ENCODE measurements at places on chromosomes 12 and 14. TPM values are rescaled to one million over a fixed set of nuclear protein-coding genes. Genes with fewer than 3 reads are reported as not detected.

- peak; percentile 80 for DNase-seq
These were observed 27.7 kb downstream of the WNK1 start for GRCh38 chr12:779745-780734.

DNA sequence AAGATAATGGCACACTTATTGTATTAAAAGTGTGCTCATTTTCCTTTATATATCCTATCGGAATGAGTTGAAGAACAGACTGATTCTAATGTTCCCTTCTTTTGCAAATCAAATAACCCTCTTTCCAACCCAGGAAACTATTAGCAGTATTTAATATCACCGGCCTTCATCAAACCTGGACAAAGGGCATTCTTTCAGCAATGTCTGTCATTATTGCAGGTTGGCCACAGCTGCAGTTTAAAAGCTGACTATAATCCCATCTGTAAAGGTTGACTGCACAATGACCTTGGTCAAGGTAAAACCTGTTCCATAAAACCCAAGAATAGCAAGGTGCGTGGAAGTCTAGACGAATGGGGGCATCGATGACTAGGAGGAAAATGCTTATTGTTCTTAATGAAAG is 472.3 kb upstream of the SOX5 start:
- DNase-seq, result no peak

- peak; percentile 44 for DNase-seq
These were observed 26.0 kb downstream of the LRP6 start for GRCh38 chr12:12240662-12241340.

GRCh38 chr12:750366-751191 is 1.8 kb upstream of the WNK1 start:
- DNase-seq, result peak; percentile 12

DNA sequence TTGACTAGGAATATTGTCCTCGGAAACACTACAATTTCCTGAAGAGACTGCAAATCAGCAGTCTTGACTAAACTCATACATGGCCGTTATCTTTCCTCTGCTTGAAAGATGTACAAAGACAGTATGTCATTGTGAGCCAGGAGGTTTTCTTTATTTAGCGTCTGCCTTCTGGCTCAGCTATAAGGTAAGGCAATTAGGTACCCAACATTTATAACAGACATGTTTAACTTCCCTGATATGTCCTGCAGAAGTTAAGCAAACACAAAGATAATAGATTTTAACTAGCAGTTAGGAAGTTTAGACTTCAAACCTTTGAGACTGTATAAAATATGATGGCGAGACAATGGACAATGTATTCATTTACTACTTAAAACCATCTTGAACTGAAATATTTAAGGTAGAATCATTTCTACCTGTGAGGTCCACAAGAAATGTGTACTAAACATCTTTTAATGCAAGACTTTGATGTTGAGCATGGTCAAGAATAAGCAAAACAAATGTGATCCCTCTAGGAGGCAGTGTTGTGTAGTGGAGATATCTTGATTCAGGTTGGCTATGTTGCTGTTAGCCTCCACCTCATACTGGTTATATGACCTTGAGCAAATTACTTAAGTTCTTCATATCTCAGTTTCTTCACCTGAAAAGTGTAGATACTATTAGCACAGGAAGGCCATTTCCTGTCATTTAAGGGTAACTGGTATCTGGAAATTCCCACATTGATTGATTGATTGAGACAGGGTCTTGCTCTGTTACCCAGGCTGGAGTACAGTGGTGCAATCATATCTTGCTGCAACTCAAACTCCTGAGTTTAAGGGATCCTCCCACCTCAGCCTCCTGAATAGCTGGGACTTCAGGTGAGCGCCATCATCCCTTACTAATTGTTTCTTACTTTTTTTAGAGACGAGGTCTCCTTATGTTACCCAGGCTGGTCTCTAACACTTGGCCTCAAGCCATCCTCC is 96.3 kb upstream of the EEA1 start:
- peak; percentile 73 for DNase-seq

DNA sequence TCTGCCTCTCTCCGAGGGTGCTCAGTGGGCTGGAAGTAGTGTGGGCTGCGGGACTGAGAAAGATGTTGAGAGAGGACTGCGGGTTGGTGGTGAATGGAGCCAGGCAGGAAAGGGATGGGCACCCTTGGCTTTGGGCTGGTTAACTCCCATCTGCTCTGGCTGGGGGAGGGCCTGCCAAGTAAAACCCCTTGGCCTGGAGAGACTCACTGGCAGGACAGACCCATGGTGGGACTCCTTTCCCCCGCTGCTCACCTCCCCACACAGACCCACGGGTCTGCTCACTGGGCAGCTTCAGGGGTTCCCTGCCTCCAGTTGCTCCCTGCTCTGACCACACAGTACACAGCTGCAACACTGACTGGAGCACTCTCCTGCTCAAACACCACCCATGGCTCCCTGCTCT is 54.1 kb downstream of the KRT80 start:
- no peak for DNase-seq

DNA sequence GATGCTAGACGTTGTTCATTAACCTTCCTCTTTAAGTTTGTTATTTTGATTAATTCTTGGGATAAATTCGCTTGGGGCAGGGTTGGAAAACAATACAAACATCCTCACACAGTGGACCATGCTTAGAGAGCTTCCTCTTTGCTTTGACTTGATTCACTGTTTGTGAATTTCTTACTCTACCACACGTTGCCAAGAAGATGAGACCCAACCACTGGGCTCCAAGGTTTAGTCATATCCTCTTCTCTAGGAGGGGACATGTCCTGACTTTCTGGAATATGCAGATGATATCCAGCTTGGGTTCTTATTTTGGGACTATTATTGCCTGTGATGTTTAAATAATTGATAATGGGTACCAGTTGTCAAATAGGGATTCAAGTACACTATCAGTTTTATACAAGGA is 428.2 kb downstream of the ATP23 start:
- DNase-seq, result peak; percentile 39

- DNase-seq, result no peak
These were observed 36.8 kb downstream of the VDR start for GRCh38 chr12:47868041-47868440.

DNA sequence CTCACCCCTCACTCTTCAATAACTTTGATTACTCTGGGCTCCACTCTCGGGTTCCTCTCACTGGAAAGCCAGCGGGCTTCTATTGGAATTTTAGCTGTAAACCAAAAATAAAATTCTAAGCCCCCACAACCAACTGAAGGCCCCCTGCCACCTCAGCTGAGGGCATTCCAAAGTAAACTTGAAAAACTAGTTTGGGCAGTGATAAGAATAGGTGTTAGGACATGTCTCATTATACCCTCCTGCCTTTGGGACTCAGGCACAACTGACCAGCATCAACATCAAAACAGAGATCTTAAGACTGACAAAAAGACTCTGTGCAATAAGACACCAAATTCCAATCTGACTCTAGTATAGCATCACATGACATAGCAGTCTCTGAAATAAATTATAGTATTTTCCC is 11.9 kb upstream of the TSPAN9 start:
- no peak for DNase-seq

DNA sequence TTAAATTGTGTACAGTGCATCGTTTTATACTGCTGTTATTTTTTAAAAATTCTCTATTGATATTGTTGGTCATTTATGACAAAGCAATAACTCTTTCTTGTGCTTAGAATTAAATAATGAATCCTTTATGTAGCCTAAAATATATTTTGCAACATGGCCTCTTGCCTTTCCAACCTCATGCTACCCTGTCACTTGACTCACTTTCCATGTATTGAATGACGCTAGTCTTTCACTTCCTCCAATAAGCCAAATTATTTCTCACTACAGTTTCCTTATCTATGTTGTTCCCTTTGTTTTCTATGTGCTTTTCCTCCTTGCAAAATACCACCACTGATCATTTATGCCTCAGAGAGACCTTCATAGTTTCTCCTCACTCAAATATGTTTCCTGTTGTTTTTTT is 16.3 kb upstream of the EPYC start:
- DNase-seq, result no peak

DNA sequence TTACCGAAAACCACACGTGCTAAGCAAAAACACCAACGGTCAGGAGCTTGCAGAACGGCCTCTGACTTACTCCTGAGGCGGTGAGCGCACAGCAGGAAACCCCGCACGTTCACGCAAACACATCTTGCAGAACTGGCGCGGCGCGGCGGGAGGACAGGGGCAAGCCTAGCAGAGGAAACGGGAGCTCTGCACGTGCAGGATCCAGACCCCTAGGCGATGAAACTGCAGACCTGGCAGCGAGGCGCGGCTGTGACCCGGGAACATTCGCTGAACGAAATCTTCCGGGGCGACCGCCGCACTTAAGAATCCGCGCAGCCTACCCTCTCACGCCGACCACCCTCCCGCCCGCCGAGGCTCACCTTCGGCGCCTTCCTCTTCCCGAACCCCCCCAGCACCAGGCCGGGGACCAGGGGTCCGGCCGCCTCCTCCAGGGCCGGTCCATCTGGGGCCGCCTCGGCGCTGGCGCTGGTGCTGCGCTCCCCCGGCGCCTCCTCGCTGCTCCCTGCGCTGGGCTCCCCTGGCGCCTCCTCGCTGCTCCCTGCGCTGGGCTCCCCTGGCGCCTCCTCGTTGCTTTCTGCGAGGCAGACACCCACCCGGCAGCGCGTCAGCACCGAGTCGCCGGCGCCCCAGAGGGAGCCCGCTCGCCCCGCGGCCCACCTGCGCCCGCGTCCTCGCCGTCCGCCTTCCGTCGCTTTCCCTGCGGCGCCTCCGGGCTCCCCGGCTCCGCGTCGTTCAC is 615 bp downstream of the DDX51 start:
- peak; percentile 54 for DNase-seq

- peak; percentile 60 for DNase-seq
These were observed 21.6 kb upstream of the STAC3 start for GRCh38 chr12:57272337-57273151.

DNA sequence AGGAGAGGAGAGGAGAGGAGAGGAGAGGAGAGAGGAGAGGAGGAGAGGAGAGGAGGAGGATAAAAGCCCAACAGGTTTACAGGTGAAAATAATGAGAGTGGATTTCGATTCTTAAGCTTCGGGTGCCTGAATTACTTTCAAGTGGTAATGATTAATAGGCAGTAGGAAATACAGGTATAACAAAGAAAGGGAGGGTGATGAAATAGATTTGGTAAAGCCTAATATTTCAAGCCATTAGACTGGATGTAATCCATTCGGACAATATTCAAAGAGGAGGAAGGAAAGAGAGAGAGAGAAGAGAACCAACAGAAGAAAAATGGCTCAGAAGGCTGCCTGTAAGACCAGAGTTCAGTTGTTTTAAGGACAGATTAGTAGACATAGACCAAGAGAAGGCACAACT is 76.6 kb downstream of the RASSF9 start:
- no peak for DNase-seq

DNA sequence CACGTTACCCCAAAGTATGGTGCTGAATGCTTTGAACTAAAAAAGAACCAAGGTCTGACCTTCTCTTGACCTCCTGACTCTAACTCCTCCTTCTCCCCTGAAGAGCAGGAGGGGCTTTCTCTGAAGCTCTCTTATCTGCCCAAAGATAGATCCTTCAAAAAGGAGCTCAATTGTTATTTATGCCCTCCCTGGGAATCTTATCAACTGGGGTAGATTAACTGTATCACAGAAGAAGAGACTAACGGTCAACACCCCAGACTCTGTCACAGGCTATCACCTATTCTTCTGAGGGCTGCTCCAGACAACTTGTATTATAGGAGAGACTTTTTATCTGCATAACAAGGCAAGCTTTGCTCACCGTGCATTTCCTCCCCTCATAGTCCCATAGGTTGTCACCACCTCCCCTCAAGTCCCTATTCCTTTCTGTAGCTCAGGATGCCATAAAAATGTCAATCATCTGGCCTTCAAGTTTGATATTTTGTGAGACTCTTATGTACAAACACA is 86.6 kb downstream of the PAPLN start:
- no peak for DNase-seq

DNA sequence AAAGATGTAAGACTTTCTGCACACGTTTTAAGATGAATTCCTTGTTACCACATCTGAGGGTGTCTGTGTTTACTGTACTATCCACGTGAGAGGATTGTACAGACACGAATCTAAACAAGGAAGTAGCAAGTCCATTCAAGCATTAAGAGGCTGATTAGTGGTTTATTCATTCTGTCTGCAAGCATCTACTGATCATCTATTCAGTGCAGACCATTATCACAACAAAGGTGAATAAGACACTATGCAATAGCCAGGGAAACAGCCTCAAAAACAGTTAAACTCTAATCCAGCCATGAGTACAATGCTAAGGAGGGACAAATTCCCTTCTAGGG is 111.6 kb upstream of the PZP start:
- DNase-seq, result no peak

DNA sequence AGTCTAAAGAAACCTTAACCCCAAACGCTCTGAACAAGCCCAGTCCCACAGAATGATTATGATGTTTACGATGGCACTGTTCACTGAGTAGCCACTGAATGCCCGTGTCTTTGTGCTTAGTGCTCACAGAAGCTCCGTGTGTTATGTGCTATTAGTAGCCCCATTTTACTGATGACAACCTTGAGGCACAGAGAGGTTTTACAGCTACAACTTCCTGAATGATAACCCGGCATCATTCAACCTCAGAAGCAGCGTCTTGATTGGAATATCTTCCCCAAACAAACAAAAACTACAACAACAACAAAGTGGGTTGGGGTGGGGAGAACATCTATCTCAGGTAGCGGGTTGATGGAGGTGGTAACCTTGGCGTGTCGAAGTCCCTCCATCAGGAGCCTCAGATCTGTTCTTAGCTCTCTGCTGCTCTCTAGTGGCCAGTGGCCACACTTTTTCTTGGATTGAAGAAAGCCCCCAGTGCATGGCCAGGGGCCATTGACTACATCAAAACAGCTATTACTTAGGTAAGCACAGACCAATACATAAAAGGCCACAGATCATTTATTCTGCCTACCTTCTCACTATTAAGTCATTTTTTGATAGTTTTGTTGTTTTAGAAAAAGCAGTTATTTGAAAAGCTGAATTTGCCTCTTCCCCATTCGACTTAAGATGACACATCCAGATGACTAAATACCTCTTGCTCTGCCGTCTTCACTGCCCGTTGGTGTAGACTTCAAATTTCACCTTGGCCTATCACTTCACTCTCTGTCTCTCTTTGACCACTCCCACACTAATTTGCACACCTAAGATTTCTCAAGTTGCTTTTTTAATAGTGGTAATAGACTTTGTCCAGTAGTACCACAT is 376.9 kb downstream of the GALC start:
- DNase-seq, result peak; percentile 52

- DNase-seq, result peak; percentile 83
These were observed 53.1 kb upstream of the NPFF start for GRCh38 chr12:53560351-53560750.

- DNase-seq, result no peak
These were observed 20.6 kb upstream of the BDKRB1 start for GRCh38 chr14:96235426-96235825.

- DNase-seq, result peak; percentile 60
These were observed 7.8 kb upstream of the ADGRD1 start for GRCh38 chr12:130945786-130946492.

KIF21A gene
- polyA plus RNA-seq, result 1.1 TPM

TAS2R10 gene
- not detected for polyA plus RNA-seq

CCDC38 gene
- polyA plus RNA-seq, result not detected

LALBA gene
- polyA plus RNA-seq, result not detected

CAPZA3 gene
- not detected for polyA plus RNA-seq

TSPAN19 gene
- 0.23 TPM for polyA plus RNA-seq

WASHC4 gene
- polyA plus RNA-seq, result 53.5 TPM

KLRD1 gene
- polyA plus RNA-seq, result 0.25 TPM

OLR1 gene
- polyA plus RNA-seq, result 4.4 TPM

COCH gene
- 0.09 TPM for polyA plus RNA-seq

SERPINA10 gene
- polyA plus RNA-seq, result not detected

Measured in GM23248 (cell line).